ENCODE measurements at places on chromosomes 13 and 19.

GRCh38 chr19:42124386-42124901 lies 7.8 kb downstream of the POU2F2 start:
- no peak for DNase-seq

- DNase-seq, result no peak
These were observed 33.5 kb upstream of the ADGRE1 start for GRCh38 chr19:6853868-6854267.

- DNase-seq, result peak; percentile 33
These were observed 1.6 kb downstream of the ARRDC2 start for GRCh38 chr19:18009412-18010066.

GRCh38 chr13:109440320-109440719 lies 346.1 kb downstream of the IRS2 start:
- DNase-seq, result no peak

DNA sequence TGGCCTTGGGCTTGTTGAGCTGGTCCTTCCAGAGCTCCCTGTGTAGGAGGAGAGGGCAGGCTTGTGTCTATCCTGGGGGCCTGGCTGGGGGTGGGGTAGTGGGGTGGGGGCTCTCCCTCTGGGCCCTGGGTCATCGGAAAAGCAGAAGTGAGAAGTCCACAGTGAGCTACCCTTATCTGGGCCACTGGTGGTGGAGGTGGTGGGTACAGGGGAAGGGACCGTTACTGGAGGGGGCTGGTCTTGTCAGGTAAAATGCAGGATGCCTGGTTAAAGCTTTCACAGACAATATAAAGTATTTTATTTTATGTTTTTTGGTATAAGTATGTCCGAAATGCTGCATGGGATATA lies 342 bp upstream of the SIGLEC10 start:
- DNase-seq, result no peak

DNA sequence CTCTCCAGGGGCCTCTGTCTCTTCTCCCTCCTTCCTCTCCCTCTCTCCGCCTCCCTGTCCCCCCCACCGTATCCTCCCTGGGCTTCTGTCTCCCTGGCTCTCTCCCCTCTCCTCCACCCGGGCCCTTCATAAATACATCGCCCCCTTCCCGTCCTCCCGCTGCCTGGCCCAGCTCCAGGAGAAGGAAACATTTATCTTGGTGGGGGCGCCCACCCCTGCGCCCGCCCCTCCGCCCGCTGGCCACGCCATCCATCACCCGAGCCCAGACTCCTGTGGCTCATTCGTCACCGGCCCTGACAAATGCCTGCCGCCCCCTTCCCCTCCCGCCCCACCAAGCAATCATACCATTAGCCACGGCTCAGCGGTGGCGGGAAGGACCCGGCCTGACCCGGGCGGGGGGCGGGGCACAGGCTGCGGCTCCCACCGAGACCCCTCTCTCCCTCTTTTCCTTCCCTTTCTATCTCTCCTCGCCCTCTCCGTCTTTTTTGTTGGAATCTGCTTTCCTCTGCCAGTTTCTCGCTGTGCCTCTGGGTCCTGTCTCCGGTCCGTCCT lies 2.6 kb upstream of the MEIS3 start:
- DNase-seq, result no peak

DNA sequence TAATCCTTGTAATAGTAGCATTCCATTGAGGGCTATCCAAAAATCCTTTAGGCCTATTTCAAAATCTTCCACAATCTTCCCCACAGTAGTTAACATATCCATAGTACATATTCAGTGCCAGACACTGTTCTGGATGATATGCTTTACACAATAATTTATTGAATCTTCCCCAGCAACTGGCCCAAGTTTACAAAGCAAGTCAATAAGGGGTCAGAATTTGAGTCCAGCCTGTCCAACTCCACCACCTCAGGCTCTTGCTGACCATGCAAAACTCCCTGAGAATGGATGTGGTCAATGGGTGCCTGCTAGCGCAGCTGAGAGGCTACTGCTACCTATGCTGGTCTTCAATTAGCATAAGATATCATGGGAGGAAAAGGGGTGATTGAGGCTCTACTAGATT lies 529.6 kb downstream of the FGF9 start:
- no peak for DNase-seq

GRCh38 chr13:100051070-100051469 lies 37.8 kb upstream of the PCCA start:
- DNase-seq, result no peak

GRCh38 chr13:79155883-79156282 lies 250.2 kb downstream of the RBM26 start:
- no peak for DNase-seq

DNA sequence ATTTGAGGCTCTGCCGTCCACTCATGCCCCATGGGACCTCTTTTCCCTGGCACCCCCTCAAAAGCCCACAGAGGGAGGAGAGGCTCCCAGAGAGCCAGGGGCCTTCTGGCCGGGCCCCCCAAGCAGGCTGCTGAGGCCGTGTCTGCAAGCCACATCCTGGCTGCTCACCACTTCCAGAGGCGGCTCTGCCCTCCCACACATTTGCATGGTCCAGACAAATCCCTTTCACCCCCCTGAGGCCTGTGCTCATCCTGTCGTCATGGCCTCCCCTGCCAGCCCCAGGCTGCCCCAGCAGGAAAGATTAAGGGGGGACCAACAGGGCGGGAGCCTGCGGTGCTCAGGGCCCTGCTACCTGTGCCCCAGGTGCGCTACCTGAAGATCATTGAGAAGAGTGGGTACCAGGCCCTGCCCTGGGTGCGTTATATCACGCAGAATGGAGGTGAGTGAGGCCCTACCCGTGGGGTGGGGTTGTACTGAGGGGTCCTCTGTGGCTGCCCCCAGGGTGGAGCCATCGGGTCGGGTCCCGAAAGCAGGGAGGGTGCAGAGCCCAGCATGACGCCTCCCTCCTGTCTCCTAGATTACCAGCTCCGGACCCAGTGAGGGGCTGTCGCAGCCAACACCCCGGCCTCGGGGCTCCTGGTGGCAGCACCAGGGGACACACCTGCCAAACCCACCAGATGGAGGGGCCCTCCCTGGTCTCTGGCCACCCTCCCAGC lies 36.3 kb downstream of the AP1M1 start:
- DNase-seq, result no peak

DNA sequence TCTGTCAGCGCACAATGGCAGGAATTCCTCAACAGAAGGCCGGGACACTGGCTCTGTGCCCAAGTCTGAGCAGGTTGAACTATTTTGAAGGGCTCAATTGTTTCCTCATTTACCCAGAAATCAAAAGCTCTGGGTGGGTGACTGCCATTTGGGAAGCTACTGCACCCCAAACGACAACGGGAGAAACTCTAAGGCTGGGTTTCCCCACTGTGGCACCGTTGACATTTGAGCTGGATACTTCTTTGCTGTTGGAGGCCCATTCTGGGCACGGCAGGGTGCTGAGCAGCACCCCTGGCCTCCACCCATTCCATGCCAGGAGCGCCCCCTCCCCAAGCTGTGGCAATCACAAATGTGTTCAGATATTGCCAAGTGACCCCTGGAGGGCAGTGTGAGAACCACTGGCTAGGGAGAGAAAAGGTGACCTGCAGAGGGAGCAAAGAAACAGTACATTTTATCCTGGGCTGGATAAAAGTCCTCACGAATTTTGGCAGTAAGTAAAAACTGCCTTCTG lies 62.5 kb downstream of the RFX2 start:
- DNase-seq, result peak; percentile 75

GRCh38 chr13:102317593-102317992 lies 84.3 kb downstream of the FGF14 start:
- DNase-seq, result no peak

DNA sequence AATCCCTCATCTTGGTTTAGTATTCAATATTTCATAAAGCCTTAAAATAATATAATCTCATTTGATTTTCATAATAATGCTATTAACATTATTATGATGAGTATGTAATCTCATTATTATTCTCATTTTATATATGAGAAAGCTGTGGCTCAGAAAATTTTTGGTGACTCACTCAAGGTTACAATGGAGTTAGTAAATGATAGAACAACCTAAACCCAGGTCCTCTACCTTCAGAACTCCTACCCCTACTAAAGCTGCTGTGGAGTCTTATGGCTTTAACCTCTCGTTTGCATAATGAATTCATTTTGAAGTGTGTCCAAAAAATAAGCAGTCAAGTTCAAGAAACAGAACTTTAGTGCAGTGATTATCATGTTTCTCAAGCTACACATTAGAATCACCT lies 226.3 kb downstream of the TBC1D4 start:
- DNase-seq, result no peak

DNA sequence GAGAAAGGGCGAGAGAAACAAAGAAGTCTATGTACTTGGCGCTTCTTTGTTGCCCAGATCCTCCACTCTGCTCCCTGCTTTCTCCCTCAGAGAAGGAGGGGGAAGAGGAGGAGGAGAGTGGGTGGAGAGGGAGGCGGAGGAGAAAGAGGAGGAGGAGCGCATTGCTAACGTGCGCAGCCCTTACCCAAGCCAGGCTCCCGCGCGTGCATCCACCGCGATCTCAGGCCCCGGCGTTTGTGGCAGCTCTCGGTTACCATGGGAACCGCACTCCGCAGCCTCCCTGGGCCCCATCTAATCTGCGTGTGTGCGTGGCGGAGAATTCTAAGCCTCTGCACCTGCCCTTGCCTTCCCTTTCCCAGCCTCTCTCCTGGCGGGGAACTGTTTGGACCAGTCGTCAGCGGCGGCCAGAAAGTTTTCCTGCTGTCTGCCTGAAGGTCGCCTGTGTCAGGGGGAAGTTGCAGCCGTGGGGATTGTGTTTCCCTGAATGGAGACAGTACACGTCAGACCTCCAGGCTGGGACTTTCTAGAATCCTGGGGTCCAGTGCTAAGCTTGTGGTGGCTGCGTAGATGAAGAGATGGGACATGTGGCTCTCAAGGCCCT lies at the start of gene ERICH6B:
Gene ERICH6B, minus strand, starts transcription at position 239 of the 601 bp plus-strand sequence. CDS start 18,734 bp downstream, outside the sequence.
- DNase-seq, result no peak

DNA sequence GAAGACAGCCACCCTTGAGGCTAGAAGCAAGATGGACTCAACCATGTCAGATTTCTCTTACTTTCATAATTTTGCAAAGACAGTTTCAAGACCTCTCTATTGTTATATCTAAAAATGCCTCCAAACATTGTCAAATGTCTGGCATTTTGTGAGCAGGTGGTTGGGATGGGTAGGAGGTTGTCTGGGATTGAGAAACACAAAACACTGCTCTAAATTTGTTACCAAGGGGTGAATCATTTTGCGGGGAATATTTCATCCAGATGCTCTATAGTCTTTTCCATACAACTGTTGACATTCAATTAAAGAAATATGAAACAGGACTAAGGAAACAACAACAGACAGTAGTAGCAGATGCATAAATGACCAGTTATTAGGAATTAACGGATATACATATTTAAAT lies 208.2 kb downstream of the ITGBL1 start:
- DNase-seq, result no peak
